ENCODE measurements at places on chromosomes 3 and 15.

DNA sequence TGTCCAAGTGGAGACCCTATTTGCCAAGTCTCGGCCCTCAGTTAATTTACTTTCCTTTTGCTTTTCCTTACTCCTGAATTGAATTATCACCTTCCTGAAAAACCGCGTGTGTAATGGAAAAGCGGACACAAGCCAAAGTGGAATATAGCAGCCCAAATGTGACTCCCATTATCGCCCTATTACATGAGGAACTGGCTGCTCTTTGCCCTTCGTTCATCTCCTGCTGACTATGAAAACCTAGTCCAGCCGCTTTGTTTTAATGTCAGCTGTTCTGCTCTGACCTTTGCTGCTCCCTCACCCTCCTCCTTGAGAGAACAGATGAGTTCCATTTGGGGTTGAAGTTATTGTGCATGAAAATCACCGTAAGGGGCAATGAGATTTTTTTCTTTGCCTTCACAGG is 632.7 kb upstream of the SUCLG2 start:
- no peak for DNase-seq

GRCh38 chr3:118101891-118102290 is 932.8 kb downstream of the IGSF11 start:
- no peak for DNase-seq

DNA sequence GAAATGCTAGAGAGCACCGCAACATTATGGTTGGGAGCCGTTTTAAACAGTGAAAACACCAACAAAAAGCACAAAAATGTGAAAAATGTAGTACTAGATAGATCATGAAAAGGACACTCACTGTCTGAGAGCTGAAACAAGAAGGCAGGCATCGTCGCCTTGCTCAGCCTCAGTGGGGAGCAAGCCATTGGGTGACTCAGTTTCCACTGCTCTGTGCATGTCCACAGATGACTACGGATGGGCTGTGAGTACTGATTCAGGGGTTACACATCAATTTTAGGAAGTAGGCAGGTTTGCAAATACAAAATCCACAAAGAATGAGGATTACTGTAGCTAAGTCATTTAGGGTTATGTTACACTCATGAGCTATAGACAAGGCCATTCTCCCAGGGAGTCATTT is 10.8 kb downstream of the NOX5 start:
- DNase-seq = peak; percentile 38

DNA sequence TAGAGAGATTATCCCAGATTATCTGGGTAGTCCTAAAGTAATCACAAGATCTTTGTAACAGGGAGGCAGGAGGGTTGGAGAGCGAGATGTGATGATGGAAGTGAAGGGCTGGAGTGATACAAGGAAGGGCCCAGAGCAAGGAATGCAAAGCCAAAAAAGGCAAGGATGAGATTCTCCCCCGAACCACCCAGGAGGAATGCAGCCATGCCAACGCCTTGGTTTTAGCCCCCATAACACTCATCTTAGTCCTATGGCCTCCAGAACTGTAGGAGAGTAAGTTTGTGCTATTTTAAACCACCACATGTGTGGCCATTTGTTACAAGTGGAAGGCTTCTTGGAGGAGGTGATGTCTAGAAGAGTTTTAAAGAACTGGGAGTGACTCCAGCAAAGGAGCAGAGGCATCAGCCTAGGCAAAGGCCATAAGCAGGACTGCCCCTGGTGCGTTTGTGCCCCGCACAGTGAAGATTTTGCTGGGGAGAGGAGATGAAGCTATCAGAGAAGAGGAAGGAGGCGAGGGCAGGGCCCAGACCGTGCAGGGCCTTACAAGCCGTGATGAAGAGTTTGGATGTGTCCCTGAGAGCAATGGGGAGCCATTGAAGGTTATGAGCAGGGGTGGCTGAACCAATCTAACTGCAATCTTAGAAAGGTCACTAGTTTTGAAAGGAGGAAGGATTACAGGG is 25.3 kb upstream of the CORO2B start:
- no peak for DNase-seq

DNA sequence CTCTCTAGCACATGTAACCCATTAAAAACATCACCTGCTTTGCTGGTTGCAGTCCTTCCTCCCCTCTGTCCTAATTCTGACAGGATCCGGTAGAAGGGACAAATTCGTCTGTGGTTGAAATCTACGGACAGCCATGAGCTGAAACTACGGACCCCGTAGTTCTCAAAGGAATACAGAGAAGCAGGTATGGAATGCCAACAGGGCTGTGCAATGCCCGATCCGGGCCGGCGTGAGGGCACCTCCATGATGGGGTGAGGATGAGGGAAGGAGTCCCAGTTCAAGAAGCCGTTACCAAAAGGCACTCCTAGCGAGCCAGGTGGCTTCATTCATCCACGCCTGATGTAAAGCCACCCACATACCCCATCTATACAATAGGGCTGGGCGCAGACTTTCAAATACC is 160.0 kb upstream of the NSMCE3 start:
- no peak for DNase-seq

DNA sequence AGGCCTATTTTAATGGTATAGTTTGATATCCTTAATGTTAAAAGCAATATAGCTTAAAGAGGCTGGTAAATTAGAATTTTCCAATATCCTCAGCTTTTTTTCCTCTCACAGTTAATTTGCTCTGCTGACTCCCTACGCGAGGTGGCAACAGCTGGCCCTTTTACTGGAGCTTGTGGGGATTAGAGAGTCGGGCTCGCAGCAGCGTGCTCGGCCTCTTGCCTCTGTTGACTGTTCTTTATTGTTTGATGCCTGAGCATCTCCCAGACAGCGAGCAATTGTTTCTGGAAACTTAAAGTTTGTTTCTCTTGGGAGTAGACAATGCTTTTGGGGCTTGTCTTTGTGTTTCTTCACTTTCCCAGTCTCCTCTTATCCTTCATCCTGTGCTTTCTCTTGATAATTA is 80.8 kb downstream of the OPA1 start:
- DNase-seq = no peak

- peak; percentile 61 for DNase-seq
Measured at GRCh38 chr15:88624156-88624970, 3.2 kb downstream of the AEN start.

DNA sequence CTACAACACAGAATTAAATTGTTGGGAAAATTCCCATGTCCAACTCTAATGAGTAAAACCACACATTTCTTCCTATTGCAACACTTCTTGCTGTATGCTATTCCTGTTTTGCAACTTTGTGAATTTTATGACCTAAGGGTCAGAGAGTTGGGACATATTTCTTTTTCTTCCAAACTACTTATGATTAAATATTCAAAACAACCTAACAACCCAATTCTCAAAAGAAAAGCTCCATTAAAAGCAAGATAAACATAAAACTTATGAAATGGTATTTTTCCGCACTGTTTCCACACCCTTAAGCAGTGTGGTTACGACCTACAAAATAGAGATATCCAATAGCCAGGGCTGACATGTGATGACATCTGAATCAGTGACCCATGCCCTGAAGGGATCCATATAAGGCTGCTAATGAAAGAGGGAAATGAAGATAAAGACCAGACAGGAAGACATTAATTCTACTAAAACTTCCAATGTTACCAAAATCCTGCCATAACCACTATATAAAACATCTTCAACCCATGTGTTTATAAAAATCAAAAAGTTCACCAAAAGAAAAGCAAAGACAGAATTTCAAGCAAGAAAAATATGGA is 45.6 kb downstream of the DMXL2 start:
- DNase-seq = peak; percentile 19

DNA sequence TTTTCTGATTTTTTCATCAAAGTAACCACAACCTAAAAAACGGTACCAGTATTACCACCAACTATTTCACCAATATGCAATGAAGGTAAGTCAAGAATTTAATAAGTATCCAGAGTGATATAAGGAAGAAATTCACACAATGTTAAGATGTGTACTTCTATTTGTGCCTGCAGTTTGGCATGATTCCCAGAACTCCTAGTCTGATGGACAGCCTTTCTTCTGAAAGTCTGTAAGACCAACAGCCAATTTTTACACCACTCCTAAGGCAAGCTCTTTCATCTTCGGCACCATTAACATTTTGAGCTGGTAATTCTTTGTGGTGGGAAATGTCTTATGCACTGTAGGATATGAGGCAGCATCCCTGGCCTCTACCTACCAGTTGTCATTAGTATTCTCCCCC is 108.3 kb downstream of the VPS13C start:
- peak; percentile 4 for DNase-seq

- DNase-seq = peak; percentile 46
Measured at GRCh38 chr3:80733522-80734176, 965.9 kb upstream of the ROBO1 start.

GRCh38 chr3:129616291-129616690 is 9.8 kb upstream of the PLXND1 start:
- DNase-seq = no peak

GRCh38 chr3:4613366-4613765 is 120.2 kb downstream of the ITPR1 start:
- DNase-seq = no peak

- DNase-seq = no peak
Measured at GRCh38 chr3:69879051-69879450, 120.5 kb upstream of the SAMMSON start.

- peak; percentile 3 for DNase-seq
Measured at GRCh38 chr3:176848431-176849214, 348.7 kb downstream of the TBL1XR1 start.

DNA sequence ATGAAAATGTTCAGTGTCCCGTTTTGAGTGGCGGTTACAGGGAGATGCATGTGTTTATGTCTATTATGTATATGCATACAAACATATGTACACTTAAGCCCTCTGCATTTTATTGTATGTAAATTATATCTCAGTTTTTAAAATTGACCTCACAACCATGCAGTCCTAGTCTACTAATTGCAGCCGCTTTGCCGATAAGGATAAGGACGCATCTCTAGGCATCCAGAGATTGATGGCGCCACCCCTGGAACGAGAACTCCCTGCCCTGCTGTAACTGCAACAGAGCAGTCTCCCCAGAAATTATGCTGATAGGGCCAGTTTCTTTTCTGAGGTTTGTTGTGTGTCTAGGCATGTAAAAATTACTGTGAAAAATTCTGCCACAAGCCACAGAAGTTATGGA is 40.4 kb upstream of the TUBGCP5 start:
- no peak for DNase-seq

GRCh38 chr15:49904296-49904695 is 214.7 kb downstream of the ATP8B4 start:
- DNase-seq = no peak

GRCh38 chr3:8307545-8308110 is 194.0 kb upstream of the LMCD1 start:
- DNase-seq = no peak

DNA sequence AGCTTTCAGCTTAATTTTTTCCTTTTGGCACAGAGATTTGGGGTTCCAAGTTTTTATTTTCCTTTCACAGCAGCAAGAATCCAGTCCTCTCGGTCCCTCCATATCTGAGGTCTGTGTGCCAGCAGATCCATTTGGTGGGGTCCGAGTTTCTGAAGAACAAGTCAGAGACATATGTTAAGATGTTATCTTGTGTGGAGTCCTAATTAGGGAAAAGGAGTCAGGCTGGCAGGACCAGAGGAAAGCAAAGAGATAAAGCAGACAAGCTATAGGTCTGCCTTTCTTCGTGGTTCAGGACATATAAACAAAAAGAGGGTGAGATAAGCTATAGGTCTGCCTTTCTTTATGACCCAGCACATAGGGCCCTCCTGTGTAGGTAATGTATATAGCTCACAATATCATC is 54.9 kb downstream of the TMED3 start:
- no peak for DNase-seq

DNA sequence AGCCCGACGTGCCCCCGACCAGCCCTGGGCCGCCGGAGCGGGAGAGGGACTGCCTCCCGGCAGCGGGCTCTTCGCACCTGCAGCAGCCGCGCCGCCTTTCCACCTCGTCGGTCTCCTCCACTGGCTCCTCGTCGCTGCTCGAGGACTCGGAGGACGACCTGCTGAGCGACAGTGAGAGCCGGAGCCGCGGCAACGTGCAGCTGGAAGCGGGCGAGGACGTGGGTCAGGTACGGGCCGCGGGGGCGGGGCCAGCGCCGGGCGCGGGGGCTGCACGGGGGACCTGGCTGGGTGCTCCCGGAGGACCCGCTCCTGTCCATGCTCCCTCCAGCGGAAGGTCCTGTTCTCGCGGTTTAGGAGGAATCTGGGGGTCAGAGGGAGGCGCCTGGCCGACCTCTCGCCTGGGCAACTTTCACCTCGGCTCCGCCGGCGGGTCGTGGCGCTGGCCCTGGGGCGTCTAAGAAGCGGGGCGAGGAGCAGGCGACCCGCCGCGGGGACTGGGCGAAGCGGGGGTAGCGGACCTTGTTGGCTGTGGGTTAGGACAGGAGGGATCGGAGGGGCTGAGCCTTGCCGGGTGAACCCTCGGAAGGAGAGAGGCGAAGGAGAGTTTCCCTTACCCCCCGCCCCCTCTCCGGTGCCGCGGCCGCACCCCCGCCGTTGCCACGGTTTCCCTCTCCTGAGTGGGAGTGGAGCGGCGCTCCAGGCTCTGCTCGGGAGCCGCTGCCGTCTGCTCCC is 682 bp downstream of the ITPKA start:
- DNase-seq = no peak

DNA sequence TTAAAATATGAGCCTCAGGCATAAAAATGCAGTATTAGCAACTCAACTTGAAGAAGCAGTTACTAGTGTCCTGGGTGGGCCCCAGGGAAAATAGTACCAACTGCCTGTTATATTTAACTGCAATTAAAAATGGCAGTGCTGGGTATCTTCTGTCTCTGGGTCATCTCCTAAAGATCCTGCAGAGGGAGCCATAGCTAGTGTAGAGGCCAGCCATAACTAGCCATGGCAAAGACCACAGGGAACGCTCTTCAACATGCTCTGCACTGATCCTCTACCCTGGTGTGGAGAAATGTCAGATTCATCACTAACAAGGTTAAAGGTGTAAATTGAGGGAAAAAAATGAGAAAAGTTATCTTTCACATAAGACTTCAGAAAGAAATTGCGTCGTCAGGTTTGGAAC is 181.3 kb downstream of the SNRPN start:
- peak; percentile 15 for DNase-seq

DNA sequence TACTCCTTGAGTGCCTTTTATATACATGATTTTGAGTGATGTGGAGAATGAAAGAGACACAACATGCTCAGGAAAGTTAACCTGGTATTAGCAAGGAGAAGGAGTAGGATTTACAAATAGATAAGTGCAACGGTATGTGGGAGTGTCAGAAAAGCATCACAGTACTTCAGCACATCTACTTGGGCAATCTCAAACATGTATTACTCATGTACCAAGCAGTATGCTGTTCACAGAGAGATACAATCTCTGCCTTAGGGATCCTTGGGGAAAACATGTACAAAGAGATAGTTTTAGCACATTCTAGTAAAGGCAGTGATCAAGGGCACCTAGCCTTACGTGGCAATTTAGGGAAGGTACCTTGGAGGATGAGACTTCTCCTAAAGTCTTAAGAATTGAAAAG is 146.5 kb downstream of the FILIP1L start:
- DNase-seq = peak; percentile 72

DNA sequence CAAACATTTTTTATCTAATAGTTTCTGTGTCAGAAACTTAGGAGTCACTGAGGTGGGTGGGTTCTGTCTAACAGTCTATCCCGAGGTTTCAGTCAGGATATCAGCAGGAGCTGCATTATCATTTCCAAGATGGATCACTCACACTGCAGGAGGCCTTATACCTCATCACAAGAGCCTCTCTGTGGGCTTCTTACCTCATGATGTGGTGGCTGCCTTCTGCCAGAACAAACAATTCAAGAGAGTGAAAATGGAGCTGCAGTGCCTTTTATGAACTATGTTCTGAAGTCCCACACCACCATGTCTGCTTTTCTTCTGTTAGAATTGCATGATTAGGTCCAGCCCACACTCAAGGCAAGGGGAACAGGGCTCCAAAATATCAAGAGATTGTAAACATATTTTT is 27.9 kb downstream of the RFX7 start:
- DNase-seq = peak; percentile 88

- no peak for DNase-seq
Measured at GRCh38 chr15:93005133-93005532, 83.9 kb downstream of the RGMA start.

GRCh38 chr3:33095436-33095835 is 1.5 kb downstream of the GLB1 start:
- no peak for DNase-seq

All from IMR-90 (cell line).